ENCODE measurements at places on chromosomes 3 and 15.

GRCh38 chr15:40863660-40864270 lies 10.3 kb downstream of the RHOV start:
- no peak for DNase-seq

GRCh38 chr3:43087249-43087776 lies 18.6 kb downstream of the POMGNT2 start:
- DNase-seq: no peak

DNA sequence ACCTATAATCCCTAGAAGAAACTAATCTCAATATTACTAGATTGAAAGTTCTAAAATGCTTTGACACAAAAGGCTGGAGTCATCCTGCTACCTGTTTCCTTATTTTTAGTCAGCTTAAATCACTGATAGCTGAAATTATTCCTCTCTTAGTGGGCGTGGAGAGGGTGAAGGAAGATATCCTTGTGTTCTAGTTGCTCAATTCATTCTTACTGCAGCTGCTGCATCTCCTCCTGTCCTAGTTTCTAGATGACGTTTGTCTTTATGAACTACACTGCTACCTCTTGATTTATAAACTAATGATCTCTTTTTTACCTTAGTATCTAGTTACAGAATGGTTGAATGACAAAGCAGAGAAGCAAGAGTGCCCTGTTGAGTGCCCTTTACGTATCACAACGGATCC lies 50.7 kb downstream of the SETD5 start:
- DNase-seq: no peak

DNA sequence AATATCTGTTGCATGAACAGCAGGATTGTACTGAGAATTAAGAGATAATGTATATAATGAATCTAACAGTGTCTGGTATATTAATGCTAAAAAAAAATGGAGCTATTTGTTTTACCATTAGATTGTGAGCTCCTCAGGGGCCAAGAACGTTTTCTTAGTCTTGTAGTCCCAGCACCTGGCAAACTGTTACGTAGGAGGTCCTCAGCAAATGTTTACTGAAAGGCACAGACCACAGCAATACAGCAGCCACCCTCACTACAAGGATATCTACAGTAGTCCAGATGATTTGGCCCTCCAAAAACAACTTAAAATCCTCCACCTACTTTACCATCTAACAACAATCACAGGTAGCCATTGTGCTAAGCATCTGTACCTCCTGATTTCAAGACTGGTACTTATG lies 59.7 kb downstream of the MSL2 start:
- no peak for DNase-seq

- DNase-seq: no peak
Observed at GRCh38 chr3:177694316-177694715, 497.0 kb upstream of the TBL1XR1 start.

GRCh38 chr15:56659197-56659596 lies 74.1 kb downstream of the ZNF280D start:
- no peak for DNase-seq

DNA sequence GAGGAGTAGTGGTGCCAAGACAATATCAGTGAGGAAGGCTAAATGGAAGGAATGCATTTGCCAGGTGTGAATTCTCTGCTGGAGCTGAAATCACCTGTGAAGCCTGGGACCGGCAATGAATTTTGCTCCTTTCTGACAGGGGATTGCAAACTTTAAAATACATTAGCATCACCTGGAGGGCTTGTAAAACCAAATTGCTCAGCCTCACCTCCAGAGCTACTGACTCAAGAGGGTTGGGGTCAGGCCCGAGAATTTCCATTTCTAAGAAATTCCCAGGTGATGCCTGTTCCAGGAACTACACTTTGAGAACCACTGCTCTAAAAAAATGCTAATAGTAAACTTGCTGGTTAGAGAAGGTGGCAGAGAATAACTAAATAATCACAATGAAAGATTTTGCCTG lies 445.6 kb upstream of the RBMS3 start:
- no peak for DNase-seq

DNA sequence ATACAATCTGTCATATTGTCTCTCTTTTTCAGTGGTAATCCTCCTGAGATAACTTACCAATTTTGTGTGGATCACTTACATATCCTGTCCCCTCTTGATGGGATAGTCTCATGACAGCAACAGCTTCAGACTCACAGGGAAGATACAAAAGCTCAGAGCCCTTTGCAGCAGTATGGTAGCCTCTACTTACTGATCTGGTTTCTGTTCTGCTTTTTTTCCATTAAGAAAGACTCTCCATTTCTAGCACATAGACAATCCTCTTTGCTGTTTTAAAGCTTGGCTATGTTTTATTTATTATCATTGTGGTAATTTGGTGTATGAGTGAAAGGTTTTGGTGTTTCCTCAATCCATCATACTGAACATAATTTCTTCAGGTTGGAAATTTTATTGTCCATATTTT lies 25.4 kb upstream of the SOX14 start:
- no peak for DNase-seq

- no peak for DNase-seq
Observed at GRCh38 chr3:112482675-112483074, 16.6 kb downstream of the BTLA start.

DNA sequence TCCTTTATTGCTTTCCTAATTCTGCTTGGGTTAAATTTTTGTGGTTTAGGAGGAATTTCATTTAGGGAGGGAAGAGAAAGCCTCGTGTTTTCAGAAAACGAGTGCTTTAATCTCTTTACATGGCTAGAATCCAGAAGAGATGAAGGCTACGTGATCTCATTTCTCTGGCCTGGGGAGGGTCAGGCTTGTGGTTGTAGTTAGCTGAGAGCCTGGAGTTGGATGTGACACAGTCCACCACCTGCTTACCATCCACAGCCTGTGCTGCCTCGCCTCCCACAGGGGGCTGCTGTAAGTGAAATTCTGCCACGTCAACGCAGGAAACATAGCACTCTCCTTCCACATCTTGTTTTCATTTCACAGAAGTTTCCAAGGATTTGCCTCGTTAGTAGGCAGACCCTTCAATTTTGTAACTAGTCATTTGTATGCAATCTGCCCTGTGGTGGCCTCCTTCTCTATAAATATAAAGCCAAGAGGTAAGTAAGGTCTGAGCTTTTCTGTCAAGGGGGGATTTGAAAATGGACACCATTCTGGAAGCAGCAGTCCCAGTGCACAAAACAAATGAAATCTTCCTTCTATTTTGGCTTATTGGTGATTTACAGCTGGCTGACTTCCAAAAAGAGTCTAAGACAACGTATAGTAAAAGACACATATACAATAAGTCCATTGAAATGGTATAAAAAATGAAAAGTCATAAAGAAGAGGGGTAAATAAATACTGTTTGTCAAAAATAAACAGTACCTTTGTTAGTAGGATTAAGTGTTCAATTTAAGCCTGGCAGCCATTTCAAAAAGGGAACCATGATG lies 3.4 kb downstream of the GXYLT2 start:
- DNase-seq: no peak

GRCh38 chr3:36538136-36538749 lies 157.9 kb downstream of the STAC start:
- no peak for DNase-seq

DNA sequence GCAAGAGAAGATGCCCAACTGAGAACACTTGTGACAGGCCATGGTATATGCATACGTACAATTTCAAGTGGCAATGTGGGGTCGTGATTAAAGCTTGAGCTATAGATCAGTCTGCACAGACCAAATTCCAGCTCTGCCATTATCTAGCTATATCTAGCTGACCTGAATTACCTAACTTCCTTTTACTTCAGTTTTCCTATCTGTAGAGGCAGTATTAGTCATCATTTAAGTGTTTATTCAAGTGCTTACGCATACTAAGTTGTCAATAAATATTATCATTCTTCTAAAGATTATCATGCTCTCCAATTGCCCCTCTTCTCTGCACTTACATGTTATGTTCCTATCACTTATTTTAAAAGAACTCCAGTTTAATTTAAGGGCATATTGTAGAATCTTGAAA lies 87.9 kb downstream of the ARPP21 start:
- DNase-seq: no peak

GRCh38 chr3:42830437-42831320 lies 21.4 kb downstream of the ACKR2 start:
- DNase-seq: no peak

DNA sequence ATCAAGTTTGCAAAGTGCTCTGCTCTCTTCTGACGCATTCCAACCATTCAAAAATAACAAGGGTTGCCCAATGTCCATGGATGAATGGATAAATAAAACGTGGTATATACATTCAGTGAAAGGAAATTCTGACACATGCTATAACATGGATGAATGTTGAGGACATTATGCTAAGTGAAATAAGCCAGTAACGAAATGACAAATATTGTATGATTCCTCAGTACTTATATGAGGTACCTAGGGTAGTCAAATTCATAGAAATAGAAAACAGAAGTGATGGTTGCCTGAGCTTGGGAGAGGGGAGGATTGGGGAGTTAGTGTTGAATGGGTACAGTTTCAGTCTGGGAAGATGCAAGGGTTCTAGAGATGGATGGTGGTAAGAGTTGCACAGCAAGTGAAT lies 33.9 kb downstream of the SH3BP5 start:
- no peak for DNase-seq

GRCh38 chr15:52030010-52030409 lies 11.0 kb downstream of the MAPK6 start:
- DNase-seq: no peak

DNA sequence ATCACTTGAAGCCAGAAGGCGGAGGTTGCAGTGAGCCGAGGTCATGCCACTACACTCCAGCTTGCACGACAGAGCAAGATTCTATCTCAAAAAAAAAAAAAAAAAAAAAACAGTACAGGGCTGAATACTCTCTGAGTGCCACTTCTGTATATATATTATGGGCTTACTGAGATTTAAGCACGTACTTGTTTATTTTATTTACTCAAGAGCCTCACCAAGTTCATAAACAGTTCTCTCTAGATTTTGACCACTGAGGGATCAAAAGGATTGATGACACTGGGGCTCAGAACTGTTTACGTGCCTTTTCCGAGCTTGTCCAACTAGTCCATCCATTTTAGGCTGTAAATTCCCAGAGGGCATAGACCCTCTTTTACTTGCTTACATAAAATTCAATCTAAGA lies 81.5 kb downstream of the FRMD4B start:
- no peak for DNase-seq
